CD8-positive, alpha-beta memory T cell (primary cell): ENCODE measurements at places on chromosomes 12 and 14. TPM values are rescaled to one million over a fixed set of nuclear protein-coding genes. Genes with fewer than 3 reads are reported as not detected.
A peak's percentile ranks its signal among the peaks of the same experiment; 100 is the strongest.

TAS2R50 gene
- 0.22 TPM for total RNA-seq

GRCh38 chr12:70745048-70745447, 107.8 kb upstream of the PTPRB start:
- no peak overlapping the region for H3K4me3 ChIP-seq
- DNase-seq, result no peak
- H3K27me3 ChIP-seq, result no peaks in the 10 kb centered on the region

DNA sequence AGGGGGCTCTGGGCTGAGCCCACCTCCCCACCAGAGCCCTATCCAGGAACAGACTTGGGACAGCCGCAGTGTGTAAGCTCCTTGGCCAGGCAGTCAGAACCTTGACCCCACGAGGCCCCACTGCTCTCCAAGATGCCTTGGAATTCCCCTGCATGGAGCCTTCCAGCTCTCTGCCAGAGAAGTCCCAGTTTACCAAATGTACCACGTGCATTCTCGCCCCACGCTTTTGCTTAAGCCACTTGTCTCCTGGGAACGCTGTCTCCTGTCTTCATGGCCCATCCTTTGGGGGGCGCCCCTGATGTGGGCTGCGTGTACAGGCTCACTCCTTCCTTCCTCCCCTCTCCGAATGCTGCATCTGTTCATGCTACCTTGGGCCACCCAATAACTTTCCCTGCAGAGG, 7.9 kb downstream of the FAIM2 start:
- H3K4me3 ChIP-seq, result no peak overlapping the region
- no peaks in the 10 kb centered on the region for H3K27me3 ChIP-seq
- H3K4me1 ChIP-seq, result no peaks in the 10 kb centered on the region
- no peaks in the 10 kb centered on the region for H3K36me3 ChIP-seq

GRCh38 chr12:9732921-9733461, at the start of gene CLECL1:
CLECL1 (minus strand) TSS chr12:9733097.
- peaks cover 17% of the 10 kb centered on the region for H3K4me1 ChIP-seq
- peak within 1 kb of the TSS; percentile 10 for H3K27ac ChIP-seq
- no peaks in the 10 kb centered on the region for H3K27me3 ChIP-seq
- H3K4me3 ChIP-seq, result peak within 1 kb of the TSS; percentile 22
- no peak for DNase-seq

- no peaks in the 10 kb centered on the region for H3K36me3 ChIP-seq
- H3K4me1 ChIP-seq, result no peaks in the 10 kb centered on the region
- H3K27me3 ChIP-seq, result no peaks in the 10 kb centered on the region
- DNase-seq, result peak; percentile 50
Observed at GRCh38 chr14:37903343-37904191, 304.1 kb upstream of the SSTR1 start.

DNA sequence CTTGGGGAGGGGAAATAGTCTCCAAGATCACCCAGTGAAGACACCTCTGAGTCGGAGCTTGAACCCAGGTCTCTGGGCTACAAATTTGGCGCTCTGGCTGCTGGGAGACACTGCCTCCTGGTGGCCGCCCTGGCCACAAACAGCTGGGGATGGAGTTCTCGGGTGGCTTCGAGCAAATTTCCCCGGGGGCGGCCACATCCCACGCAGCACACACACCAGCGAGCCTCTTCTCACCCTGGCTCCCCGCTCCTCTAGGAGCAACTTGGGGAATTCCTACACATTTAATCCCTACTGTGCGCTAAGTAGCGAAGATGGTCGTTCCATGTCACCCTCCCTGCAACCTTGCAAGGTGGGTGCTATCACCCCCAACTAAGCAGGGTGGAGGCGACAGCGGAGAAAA, 66.2 kb upstream of the BEGAIN start:
- H3K27ac ChIP-seq, result no peak overlapping the region
- no peaks in the 10 kb centered on the region for H3K36me3 ChIP-seq
- H3K4me3 ChIP-seq, result no peak overlapping the region
- peaks cover 27% of the 10 kb centered on the region for H3K27me3 ChIP-seq
- peak; percentile 21 for DNase-seq

- H3K27ac ChIP-seq, result no peak overlapping the region
- no peak for DNase-seq
- H3K36me3 ChIP-seq, result no peaks in the 10 kb centered on the region
Observed at GRCh38 chr12:42575717-42576116, 13.8 kb downstream of the PRICKLE1 start.

- no peak overlapping the region for H3K4me3 ChIP-seq
- H3K27me3 ChIP-seq, result no peaks in the 10 kb centered on the region
- no peak overlapping the region for H3K27ac ChIP-seq
- no peaks in the 10 kb centered on the region for H3K4me1 ChIP-seq
- no peaks in the 10 kb centered on the region for H3K36me3 ChIP-seq
Observed at GRCh38 chr14:41355866-41356265, 250.8 kb upstream of the LRFN5 start.

DNA sequence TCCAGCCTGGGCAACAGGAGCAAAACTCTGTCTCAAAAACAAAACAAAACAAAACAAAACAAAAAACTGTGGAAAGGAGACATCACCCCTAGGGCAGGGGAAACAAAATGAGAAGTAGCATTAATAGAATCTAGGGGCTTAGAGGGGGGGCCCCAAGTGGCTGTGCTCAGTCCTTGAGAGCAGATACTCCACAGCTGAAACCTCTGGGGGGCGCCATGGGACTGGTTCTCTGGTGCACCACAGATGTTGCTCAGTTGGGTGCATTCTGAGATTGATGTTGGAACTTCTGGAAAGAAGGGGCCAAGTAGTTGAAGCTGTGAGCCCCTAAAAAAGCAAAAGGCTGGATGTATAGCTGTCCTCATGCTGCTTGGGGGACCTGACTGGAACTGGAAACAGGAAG, 11.8 kb upstream of the SYNE2 start:
- peak; percentile 49 for DNase-seq
- no peaks in the 10 kb centered on the region for H3K36me3 ChIP-seq
- no peak overlapping the region for H3K4me3 ChIP-seq
- no peaks in the 10 kb centered on the region for H3K27me3 ChIP-seq
- H3K27ac ChIP-seq, result no peak overlapping the region
- H3K4me1 ChIP-seq, result no peaks in the 10 kb centered on the region

GRCh38 chr12:19958389-19958788, 409.9 kb upstream of the PDE3A start:
- H3K4me1 ChIP-seq, result no peaks in the 10 kb centered on the region
- no peaks in the 10 kb centered on the region for H3K36me3 ChIP-seq
- H3K27me3 ChIP-seq, result no peaks in the 10 kb centered on the region
- no peak overlapping the region for H3K4me3 ChIP-seq
- DNase-seq, result no peak
- no peak overlapping the region for H3K27ac ChIP-seq

GRCh38 chr14:60757567-60758002, 23.0 kb downstream of the MNAT1 start:
- H3K27me3 ChIP-seq, result no peaks in the 10 kb centered on the region
- DNase-seq, result no peak
- H3K4me3 ChIP-seq, result no peak overlapping the region
- no peaks in the 10 kb centered on the region for H3K36me3 ChIP-seq
- peaks cover 39% of the 10 kb centered on the region for H3K4me1 ChIP-seq
- H3K27ac ChIP-seq, result no peak overlapping the region

- H3K27ac ChIP-seq, result no peak overlapping the region
- no peak for DNase-seq
- H3K36me3 ChIP-seq, result no peaks in the 10 kb centered on the region
- no peak overlapping the region for H3K4me3 ChIP-seq
- H3K27me3 ChIP-seq, result peaks cover 3% of the 10 kb centered on the region
Observed at GRCh38 chr12:3300833-3301401, 190.1 kb upstream of the PRMT8 start.

ACSM4 gene
- total RNA-seq, result not detected

DNA sequence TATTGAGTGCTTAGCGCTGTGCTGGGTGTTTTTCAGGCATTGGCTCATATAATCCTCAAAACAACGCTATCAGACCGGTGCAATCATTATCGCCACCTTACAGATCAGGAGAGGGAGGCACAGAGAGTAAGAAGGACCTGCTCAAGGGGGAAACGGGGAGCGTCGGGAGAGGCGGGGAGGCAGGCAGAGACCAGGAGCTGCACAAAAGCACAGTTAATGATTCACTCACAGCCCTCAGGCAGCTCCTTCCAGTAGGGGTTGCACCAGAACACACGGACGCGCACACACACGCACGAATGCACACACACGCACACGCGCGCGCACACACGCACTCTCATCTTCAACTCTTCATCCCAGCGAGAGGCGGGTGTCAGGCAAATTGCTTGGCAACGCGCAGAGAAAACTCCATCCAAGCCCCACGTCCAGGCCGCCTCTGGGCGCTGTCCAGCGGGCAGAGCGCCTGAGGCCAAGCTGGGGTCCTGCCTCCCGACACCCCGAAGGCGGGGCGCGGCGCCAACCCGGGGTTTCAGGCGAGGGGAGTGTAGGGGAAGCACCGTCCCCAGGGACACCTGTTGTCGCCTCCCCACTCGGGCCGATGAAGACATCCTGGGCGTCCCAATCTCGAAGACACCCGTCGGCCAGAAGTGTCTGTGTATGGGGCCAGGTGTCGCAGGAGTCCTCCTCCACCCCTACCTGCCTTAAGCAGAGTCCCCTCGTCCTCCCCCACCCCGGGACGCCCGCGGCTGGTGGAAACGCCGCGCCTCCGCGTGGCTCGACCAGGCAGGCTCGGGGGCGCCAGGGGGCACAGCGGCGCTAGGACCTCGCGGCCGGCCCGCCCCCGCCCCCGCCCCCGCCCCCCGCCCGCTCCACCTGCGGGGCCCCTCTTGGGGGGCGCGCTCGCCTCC, 35.5 kb upstream of the STON2 start:
- H3K27me3 ChIP-seq, result peaks cover 47% of the 10 kb centered on the region
- H3K36me3 ChIP-seq, result no peaks in the 10 kb centered on the region
- peak; percentile 14 for DNase-seq
- peak overlapping the region; percentile 27 for H3K27ac ChIP-seq

DNA sequence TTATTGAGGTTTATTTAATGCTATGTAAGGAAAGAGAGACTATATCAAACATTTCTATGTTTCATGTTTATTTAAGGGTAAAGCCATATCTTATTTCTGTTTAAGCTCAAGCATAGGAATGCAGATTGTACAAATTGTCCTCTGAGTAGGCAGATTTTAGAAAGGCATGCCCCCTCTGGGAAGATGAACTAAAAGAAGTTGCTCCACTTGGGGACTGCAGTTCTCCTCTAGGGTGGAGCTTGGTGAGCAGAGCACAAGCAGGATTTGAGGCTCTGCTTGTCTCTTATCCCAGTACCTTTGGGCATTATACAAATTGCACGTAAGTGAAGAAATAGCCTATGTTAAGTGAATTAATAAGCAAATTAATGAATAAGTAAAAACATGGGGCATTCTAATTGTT, 96.2 kb upstream of the PDE3A start:
- no peak overlapping the region for H3K27ac ChIP-seq
- H3K27me3 ChIP-seq, result no peaks in the 10 kb centered on the region

- no peaks in the 10 kb centered on the region for H3K36me3 ChIP-seq
- H3K27me3 ChIP-seq, result no peaks in the 10 kb centered on the region
- no peak for DNase-seq
- no peak overlapping the region for H3K27ac ChIP-seq
- H3K4me3 ChIP-seq, result no peak overlapping the region
Observed at GRCh38 chr14:69355154-69355597, 42.9 kb downstream of the ERH start.

RNASE12 gene
- total RNA-seq, result not detected

LBHD2 gene
- not detected for total RNA-seq

HELB gene
- total RNA-seq, result 13.8 TPM

BCL2L14 gene
- 0.20 TPM for total RNA-seq

DNA sequence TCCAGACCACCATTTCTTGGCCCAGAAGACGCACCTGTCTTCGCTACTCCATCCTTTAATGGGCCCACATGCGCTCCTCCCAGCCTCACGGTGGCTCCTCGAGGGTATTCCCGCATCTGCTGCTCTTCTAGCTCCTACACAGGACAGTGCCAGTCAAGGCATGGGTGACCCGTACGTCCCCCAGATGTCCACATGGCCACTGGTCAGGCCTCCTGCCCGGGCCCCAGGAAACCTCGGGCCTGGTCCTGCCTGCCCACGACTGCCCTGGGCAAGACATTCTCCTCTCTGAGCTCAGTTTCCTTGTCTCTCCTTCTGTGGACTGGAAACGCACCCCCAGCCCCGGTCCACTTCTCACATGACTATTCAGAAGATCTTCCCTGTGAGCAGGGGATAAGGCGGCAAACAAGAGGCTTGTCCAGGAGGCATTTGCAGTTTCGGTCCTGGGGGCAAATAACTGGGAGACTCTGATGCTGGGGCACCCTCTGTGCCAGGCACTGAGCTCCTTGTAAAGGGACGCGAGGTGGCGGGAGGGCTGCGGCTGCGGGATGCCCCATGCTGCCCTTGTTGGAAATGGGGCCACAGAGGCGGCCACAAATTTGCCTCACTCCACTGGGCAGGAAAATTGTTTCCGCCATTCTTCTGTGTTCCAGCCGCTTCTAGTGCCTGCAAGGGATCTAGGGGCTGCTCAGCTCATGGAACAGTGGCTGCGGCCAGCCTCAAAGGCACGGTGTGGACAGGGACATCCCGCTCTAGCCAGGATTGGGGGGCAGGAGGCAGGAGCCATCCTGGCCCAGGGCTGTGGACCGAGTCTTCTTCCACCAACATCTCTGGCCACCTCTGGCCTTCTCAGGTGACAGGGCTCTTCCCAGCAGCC, 6.8 kb upstream of the BEGAIN start:
- no peaks in the 10 kb centered on the region for H3K27me3 ChIP-seq

- H3K36me3 ChIP-seq, result no peaks in the 10 kb centered on the region
- DNase-seq, result no peak
- H3K27me3 ChIP-seq, result no peaks in the 10 kb centered on the region
- no peak overlapping the region for H3K4me3 ChIP-seq
Observed at GRCh38 chr12:65524666-65525065, 246.2 kb downstream of the MSRB3 start.

DEGS2 gene
- 0.42 TPM for total RNA-seq

DNA sequence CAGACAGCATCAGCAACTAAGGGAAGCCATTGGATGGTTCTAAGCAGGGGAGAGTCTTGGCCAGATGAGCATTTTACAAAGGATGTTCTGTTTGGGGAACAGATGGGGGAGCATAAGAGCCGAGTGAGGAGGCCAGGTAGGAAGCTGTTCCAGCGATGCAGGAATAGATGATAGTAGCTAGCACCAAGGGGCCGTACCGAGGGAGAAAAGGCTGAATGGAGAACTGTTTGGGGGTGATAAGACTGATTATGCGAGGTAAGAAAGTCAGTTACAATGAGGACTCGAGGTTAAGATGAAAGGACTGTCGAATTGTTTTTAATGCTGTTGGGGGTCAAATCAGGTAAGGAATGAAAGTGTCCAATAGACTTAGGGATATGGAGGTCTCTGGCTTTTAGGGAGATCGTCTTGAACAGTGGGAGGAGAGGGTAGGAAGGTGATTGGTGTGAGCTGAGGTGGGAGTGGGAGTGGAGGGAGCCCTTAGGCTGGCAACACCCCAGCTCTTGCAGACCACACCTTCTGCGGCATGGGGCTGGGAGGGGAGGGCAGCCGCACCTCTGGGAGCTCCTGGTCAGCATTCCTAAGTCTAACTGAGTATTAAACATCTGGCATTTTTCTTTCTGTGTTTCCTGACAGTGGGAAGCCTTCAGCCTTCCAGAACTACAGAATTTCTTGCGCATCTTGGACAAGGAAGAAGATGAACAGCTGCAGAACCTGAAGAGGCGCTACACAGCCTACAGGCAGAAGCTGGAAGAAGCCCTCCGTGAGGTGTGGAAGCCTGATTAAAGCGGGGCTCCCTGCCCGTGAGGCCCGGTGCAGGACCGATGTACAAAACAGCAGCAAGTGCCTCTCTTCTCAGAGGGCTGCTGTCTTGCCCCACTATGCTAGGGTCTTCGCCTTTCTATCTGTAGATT, 64.8 kb downstream of the GNS start:
- peaks cover 35% of the 10 kb centered on the region for H3K36me3 ChIP-seq
- H3K4me1 ChIP-seq, result peaks cover 80% of the 10 kb centered on the region
- H3K4me3 ChIP-seq, result no peak overlapping the region
